ENCODE measurements at places on chromosomes 13 and 19.

GRCh38 chr13:27808851-27809550 lies 16.7 kb downstream of the GSX1 start:
- no peak for DNase-seq

DNA sequence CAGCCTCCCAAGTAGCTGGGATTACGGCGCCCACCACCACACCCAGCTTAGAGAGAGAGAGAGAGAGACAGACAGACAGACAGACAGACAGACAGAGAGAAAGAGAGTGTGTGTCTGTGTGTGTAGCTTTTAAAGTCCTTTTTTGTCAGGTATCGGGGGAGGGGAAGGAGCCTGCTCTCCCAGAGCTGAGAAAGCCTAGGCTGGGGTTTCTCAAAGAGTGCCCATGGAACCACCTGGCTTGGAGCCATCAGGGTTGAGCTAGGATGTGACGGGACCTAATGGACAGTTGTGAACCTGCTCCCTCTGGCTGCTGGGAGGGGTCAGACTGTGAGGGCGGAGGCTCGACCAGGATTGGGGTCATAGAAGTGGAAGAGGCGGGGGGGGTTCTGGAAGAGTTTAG lies 16.6 kb downstream of the RFX1 start:
- no peak for DNase-seq

GRCh38 chr13:106686163-106686562 lies 118.2 kb upstream of the ARGLU1 start:
- DNase-seq = no peak

DNA sequence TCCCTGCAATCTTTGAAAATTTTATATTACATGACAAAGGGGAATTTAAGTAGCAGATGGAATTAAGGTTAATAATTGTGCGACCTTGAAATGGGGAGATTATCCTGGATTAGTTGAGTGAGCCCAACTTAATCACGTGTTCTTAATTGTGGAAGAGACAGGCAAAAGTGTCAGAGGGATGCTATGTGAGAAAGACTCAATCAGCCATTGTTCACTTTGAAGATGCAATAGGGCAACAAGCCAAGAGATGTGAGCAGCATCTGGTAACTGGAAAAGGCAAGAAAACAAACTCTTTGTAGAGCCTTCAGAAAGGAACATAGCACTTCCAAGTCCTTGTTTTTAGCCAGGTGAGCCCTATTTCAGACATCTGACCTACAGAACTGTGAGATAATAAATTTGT lies 247.7 kb downstream of the SLITRK1 start:
- no peak for DNase-seq

Measured in activated CD4-positive, alpha-beta T cell treated with anti-CD3 and anti-CD28 coated beads for 4 hours (primary cell).